Activated CD4-positive, alpha-beta T cell treated with anti-CD3 and anti-CD28 coated beads, Interleukin-2, amount 10 ng/mL, durations not matched to agents 7 days and 5 days (primary cell): ENCODE measurements at places on chromosomes 1 and 21. TPM values are rescaled to one million over a fixed set of nuclear protein-coding genes. Genes with fewer than 3 reads are reported as not detected.

The KRTAP8-1 gene
- total RNA-seq: not detected

The ANGPTL3 gene
- not detected for total RNA-seq

DNA sequence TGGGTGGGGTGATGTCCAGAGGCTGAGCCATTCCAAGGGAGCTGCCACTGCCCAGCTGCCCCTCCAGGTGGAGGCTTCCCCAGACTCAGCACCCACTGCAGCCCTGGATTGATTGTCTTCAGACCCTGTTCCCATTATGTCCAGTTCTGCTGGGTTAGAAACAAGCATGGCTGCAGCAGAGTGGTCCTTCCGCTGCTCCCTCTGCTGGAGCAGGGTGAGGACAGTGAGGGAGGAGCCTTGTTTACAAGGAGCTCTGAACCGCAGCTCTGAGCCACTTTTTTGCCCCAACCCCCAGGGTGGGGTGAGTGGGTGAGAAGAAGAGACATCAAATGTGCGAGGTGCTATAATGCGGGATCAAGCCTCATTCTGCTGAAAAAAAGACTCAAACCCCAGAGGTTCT, 2.3 kb downstream of the TNNT2 start:
- DNase-seq: no peak
- peaks cover 6% of the 10 kb centered on the region for H3K27me3 ChIP-seq
- H3K27ac ChIP-seq: no peak overlapping the region
- no peaks in the 10 kb centered on the region for H3K4me1 ChIP-seq
- H3K4me3 ChIP-seq: no peak overlapping the region

DNA sequence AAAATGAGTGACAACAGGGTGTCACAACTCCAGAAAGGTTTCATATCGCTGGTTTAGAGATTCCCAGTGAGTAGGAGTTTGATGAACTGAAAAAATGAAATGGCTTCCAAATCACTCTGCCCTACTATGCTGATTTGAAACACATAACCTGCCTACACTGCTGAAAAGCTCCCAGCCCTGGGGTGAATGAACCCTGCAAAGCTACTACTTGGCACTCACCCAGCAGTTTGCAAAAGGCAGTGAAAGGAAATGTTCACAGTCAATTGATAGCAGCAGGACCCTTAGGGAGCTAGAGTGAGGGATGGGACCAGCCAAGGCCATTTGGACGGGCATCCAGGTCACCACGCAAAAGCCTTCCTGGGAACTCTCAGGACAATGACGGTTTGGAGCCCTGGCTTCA, 44.4 kb upstream of the SRP9 start:
- no peaks in the 10 kb centered on the region for H3K36me3 ChIP-seq
- H3K4me3 ChIP-seq: no peak overlapping the region
- peaks cover 2% of the 10 kb centered on the region for H3K27me3 ChIP-seq
- H3K4me1 ChIP-seq: no peaks in the 10 kb centered on the region
- H3K27ac ChIP-seq: no peak overlapping the region

DNA sequence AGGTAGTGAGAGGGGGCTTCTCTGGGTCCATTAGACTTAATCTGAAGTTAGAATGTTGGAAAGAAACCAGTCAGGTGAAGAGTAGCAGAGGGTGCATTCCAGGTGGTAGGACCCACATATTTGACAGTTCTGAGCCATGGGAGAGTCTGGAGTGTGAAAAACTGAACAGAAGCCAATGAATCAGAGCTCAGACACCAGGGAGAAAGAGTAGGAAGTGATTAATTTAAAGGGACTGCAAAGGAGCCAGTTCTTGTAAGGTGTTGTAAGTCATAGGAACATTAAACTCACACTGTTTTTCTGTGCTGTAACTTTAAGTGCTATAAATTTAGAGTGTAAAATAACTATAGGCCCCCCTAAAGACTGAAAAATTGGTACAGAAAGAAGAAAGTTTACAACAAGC, 5.9 kb upstream of the DHX9 start:
- H3K27me3 ChIP-seq: peaks cover 9% of the 10 kb centered on the region
- H3K27ac ChIP-seq: no peak overlapping the region
- no peak for DNase-seq
- no peak overlapping the region for H3K4me3 ChIP-seq
- H3K36me3 ChIP-seq: no peaks in the 10 kb centered on the region

DNA sequence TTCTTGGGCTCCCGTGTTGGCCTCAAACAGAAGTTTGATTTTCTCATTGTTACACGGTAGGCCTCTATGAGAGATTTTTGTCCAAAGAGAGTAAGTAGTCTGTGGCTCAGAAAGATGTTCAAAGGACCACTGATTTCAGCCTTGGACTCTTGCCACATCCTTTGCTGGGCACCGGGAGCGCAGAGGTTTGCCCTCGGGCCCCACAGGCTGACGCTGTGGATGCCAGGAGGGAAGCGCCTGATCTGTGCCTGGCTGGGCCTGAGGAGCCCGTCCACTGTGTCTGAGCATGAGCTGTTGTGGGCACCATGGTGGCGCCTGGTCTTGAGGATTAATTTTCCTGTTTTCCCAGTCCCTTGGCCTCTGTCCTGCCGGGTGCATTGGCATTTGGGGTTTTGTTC, 52.3 kb downstream of the PCNT start:
- H3K4me3 ChIP-seq: no peak overlapping the region
- no peak overlapping the region for H3K27ac ChIP-seq
- H3K4me1 ChIP-seq: no peaks in the 10 kb centered on the region
- H3K27me3 ChIP-seq: no peaks in the 10 kb centered on the region
- H3K36me3 ChIP-seq: peaks cover 34% of the 10 kb centered on the region
- DNase-seq: no peak

The NUP210L gene
- total RNA-seq: 0.04 TPM

- H3K4me1 ChIP-seq: no peaks in the 10 kb centered on the region
- H3K36me3 ChIP-seq: no peaks in the 10 kb centered on the region
- no peak overlapping the region for H3K4me3 ChIP-seq
- no peak for DNase-seq
These were observed 8.8 kb upstream of the FAM20B start for GRCh38 chr1:179016706-179017382.

GRCh38 chr1:221704306-221704705, 37.6 kb downstream of the DUSP10 start:
- no peaks in the 10 kb centered on the region for H3K27me3 ChIP-seq
- H3K36me3 ChIP-seq: peaks cover 52% of the 10 kb centered on the region
- H3K27ac ChIP-seq: no peak overlapping the region
- no peak overlapping the region for H3K4me3 ChIP-seq
- DNase-seq: no peak

DNA sequence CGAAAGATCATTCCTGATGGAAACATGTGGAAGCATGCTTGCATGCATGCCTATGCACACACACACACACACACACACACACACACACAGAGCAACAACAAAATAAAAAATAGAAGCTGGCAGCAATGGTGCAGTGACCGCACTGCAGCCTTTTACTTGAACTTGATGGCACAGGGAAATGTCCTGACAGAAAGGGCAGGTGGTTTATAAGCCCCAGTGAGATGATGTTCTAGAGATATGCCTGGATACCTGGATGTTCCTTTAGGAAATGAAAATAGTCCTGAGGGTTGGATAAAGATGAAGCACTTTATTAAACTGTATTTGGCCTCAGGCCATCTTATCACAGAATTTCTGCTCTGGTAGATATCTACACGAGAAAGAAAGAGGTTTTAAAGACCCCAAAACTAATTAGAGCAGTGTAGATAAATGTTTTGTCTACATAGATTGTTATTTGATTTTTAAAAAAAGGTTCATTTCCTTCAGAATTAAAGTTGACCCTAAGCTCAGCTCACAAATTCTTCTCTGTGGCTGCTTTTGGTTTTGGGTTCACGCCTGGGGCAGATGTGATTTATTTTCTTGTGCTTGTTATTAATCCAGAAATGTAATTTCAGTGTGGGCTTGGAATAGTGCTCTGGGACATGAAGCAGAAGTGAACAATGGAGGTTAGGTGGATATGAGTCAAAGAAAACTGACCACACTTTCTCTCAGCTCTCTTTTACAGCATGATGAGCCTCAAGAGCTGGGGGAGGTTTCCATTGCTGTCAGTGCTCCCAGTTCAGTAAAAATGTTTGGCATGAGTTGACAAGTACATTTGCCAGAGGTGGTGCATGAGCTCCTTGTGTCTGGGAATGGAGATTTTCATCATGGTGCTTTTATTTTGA, 22.9 kb downstream of the ADAM30 start:
- H3K4me1 ChIP-seq: peaks cover 2% of the 10 kb centered on the region
- H3K27me3 ChIP-seq: peaks cover 40% of the 10 kb centered on the region
- H3K27ac ChIP-seq: no peak overlapping the region
- no peaks in the 10 kb centered on the region for H3K36me3 ChIP-seq
- H3K4me3 ChIP-seq: no peak overlapping the region
